SJSA1 (cell line): ENCODE measurements at places on chromosomes 5 and 9.
A peak's percentile ranks its signal among the peaks of the same experiment; 100 is the strongest.

GRCh38 chr9:135605238-135605781 is 34.0 kb downstream of the GLT6D1 start:
- no peak for DNase-seq

- no peak for DNase-seq
Measured at GRCh38 chr5:103503066-103503465, 59.5 kb downstream of the NUDT12 start.

DNA sequence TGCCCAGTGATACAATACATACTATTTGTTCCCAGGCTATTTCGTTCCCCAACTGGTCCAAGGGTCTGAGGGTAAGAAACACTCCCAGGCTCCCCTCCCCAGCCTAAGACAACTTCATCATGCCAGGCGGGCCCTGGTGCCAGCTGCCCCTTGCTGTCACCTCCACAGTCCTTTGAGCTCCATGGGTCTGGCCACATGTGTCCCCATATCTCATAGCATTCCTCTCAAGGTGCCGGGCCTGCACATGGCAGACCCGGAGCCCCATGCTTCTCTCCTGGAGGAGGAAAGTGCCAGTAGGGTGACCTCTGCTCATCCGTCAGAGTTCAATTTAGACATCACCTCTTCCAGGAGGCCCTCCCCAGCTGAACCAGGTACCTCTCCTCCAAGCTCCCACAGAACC is 120.5 kb downstream of the C5orf15 start:
- DNase-seq = no peak

DNA sequence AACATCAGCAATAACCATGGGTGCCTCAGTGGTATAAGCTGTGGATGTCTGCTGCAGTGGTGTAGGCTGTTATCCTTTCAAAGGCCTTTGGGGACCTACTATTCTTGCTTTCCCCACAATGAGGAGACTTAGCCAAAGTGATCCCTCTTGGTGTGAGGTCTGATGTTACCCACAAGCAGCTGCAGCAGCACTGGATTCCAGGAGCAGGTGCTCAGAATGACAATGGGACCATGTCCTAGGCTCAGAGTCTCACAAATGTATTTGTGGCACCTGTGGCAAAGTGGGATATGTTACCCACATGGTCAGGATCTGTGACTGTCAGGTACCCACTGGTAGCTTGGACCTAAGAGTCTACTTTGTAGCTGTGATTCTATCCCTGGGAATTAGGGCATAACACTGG is 70.4 kb downstream of the RNF130 start:
- DNase-seq = no peak

DNA sequence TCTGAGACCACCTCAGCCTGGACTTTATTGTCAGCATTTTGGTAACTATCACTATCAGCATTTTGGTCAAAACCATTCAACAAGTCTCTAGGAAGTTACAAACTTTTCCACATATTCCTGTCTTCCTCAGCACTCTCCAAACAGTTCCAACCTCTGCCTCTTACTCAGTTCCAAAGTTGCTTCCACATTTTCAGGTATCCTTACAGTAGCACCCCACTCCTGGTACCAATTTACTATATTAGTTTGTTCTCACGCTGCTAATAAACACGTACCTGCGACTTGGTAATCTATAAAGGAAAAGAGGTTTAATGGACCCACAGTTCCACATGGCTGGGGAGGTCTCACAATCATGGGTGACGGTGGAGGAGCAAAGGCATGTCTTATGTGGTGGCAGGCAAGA is 551.3 kb downstream of the DMRTA1 start:
- DNase-seq = no peak

DNA sequence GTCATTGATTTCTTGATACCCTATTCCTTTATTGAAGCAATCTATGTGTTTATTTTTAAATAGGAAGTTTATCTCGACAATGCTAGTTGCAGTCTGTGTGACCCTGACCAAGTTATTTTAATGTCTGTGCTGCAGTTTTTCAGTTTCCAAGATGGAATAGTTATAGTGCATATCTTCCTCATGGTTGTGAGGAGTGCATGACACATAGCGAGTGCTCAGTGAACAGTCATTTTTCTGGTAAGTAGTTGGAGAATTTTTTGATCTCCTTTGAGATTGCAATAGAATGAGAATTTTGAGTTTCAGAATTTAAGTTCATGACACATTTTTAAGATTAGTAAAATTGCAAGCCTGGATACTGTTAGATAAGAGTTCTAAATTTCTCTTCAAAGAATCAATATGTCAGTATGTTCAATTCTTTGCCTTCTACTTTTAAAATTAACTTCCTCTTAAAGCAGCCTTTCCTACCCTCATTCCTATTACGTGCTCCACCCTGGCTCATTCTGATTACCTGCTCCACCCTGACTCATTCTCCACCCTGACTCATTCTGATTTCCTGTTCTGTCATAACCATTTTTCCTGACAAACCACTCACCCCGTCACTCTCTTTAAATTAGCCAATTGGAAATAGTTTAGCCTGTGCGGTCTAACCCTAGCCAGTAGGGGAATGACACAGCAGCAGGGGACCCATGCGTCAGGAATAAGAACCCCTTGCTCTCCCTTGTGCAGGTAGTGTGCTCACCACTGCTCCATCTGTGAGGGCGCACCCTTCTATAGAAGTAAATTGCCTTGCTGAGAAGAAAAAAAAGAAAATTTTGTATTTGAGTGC is 30.7 kb downstream of the SPIN1 start:
- no peak for DNase-seq

GRCh38 chr5:72234265-72234700 is 85.8 kb downstream of the MRPS27 start:
- peak; percentile 54 for DNase-seq

GRCh38 chr5:158531860-158532259 is 567.9 kb downstream of the EBF1 start:
- DNase-seq = no peak

DNA sequence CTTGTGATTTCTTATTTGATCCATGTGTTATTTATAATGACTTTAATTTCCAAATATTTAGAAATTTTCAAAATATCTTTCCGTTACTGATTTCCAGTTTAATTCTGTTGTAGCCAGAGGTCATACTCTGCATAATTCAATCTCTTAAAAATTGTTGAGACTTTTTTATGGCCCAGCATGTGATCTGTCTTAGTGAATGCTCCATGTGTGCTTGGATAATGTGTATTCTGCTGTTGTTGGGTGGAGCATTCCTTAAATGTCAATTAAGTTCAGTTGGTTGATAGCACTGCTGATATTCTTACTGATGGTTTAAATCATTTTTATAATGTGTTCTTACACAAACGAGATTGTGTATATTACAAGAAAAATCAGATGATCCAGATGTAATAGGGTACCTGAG is 180.8 kb downstream of the RGS3 start:
- no peak for DNase-seq

DNA sequence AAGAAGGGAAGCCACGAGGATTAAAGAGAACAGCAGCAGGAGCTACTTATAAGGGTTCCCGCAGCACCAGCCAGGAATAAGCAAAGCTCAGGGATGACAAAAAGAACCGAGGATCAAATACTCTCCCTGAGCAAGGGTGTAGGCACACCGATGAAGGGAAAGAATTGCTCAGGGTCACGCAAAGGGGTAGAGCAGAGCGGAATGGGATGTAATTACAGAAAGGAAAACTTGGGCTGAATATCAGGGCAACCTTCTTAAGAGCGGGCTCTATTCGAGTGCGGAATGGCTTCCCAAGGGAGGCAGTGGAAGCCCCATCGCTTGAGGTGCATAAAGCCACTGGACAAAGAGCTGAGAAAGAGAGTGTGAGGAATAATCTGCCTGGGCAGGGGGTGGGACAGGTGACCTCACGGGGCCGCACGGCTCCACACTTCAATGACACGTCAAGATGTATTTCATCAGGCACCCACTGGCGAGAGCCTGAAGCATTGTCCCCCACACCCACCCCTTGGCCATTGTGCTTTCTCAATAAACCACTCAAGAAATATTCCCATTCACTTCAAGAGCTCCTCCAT is 162.2 kb downstream of the EBF1 start:
- DNase-seq = no peak

DNA sequence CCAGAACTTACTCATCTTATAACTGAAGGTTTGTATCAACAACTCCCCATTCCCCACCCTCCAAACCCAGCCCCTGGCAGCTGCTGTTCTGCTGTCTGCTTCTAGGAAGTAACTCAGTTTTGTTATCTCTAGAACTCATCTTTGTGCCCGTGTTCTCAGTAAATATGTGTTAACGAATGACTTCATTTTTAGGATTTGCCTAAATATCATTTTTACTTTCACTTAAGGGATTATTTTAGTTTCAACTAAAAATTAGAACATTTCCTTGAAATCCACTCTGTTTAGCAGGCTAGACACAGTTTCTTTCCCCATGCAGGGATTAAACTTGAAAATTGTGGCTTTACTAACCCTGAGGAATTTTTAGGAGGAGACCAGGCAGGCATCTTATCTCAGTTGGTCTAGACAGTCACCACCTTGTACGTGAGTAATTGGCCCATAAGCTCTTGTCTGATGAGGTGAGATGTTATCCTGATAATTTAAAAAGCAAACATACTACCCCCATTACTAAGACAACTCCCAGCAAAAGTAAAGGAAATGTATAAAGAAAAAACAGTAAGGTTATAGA is 68.2 kb upstream of the TNFAIP8 start:
- no peak for DNase-seq

DNA sequence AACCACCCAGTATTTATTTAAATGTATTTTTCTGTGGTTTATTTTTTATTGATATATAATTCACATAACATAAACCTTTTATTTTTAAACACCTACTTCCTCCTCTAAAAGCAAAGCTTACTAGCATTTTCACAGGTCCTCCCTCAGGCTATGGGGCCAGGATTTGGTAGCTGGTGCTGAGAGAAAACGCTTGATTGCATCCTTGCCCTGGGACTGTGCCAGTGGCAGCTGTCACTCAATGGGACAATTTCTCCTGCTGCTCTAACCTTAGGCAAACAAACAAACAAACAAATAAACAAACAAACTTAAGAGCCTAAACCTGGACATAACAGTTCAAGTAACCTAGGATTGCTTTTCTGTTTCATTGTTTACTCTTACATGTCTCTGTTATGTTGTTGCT is 102.7 kb downstream of the FOCAD start:
- DNase-seq = no peak

- DNase-seq = no peak
Measured at GRCh38 chr5:122368510-122369251, 56.6 kb downstream of the SNCAIP start.

DNA sequence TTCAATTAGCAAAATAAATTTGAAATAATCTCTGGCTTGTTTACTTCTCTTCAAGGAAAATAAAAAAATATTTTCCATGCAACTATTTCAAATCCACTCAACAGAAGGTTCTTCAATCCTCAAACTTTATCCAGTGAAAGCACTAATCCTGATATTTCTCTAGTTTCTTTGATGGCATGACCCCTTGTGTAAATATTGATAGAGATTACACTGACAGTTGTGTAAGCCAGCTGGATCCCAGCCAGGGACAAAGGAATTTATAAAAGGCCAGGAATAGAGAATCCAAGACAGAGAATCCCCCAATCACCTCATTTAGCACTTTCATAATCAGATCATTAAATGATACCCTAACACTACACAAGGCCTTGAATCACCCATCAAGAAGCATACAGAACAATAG is 135.2 kb downstream of the GNA14 start:
- DNase-seq = no peak

- no peak for DNase-seq
Measured at GRCh38 chr9:16031971-16032370, 479.1 kb downstream of the CCDC171 start.
